ENCODE measurements at places on chromosomes 1 and 21. TPM values are rescaled to one million over a fixed set of nuclear protein-coding genes. Genes with fewer than 3 reads are reported as not detected.

GRCh38 chr1:61348025-61348665, 265.8 kb downstream of the NFIA start:
- no peak for DNase-seq

- peak; percentile 59 for DNase-seq
Observed at GRCh38 chr1:27858072-27858948, 14.0 kb upstream of the THEMIS2 start.

Gene SVBP
- 68.0 TPM for total RNA-seq

Gene SLC22A15
- 11.4 TPM for total RNA-seq

DNA sequence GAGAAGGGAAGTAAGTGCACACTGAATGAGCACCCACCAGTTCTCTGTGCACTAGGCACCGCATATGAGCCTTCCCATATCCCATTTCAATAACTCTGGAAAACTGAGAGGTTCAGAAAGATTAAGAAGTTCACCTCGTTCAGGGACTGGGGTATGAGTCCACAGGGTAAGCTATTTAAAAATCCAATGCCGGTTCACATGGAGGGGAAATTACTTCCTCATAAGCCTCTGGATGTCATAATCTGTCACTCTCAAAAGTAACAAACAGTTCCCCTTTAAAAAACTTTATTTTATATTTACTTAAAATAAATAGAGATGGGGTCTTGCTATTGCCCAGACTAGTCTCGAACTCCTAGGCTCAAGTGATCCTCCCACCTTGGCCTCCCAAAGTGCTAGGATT, 1.9 kb downstream of the OR2B11 start:
- DNase-seq = no peak

DNA sequence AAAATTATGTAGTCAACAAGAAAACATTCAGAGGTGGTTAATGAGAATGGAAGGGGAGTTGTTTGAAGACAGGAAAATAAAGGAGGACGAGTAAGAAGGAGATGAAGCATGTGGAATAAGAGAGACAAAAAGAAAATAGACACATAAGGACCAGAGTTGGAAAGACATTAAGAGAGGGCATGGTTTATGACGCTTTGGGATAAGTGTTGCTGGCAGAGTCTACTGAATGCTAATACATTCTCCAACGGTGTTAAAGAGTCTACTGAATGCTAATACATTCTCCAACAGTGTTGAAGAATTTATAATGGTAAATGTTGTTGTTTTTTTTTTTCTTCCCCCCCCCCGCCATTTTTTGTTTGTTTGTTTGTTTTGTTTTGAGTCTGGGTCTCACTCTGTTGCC, 13.1 kb downstream of the PRKAA2 start:
- DNase-seq = no peak

DNA sequence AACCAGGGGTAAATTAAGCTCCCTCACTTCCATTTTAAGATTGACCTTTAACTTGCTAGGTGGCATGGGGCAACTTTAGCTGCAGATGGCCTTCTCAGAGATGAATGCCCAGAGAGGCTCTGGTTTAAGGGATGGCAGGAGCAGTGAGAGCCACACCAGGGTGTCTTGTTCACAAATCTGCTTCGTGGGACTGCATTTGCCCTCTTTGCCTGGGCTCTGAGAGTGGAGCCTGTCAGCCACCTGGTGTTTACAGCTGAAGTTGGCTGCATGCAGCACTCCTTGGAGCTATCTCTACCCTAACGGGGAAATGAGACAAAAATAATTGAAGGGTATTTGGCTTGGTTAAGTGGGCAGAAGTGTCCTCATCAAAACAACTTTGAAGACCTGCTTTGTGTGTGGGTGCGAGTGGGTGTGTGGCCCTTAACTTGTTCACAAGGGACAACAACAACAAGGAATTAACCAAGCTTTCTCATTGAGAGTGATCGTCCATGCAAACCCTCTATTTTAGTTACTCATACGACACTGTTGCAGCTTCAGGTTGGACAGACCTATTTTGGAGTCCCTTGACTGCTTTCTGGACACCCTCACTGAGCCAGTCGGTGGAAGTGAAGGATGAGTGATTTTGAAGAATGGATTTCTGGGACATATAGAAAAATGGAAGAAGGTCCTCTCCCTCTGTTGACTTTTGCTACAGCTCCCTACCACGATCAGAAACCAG, 29.8 kb downstream of the PGM1 start:
- DNase-seq = no peak

- DNase-seq = no peak
Observed at GRCh38 chr21:17539743-17540341, 27.0 kb downstream of the CXADR start.

GRCh38 chr1:3161176-3161840, 92.3 kb downstream of the PRDM16 start:
- DNase-seq = peak; percentile 23

- DNase-seq = no peak
Observed at GRCh38 chr1:4371849-4372248, 282.6 kb upstream of the AJAP1 start.

DNA sequence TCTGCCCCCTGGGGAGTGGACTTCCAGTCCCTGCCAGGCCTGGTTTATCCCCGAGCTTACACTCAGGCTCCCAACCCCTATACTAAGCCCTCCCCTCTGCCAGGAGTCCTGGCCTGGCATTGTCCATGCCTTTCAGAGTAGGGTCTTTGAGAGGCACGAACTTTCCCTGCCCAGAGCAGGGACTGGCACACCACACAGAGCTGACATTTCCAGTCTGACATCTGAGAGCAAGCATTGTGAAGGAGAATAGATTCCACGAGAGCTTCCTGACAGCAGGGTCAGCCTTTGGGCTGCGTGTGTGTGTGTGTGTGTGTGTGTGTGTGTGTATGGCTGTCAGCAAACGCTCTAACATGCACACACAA, 59.5 kb upstream of the LAPTM5 start:
- no peak for DNase-seq

GRCh38 chr1:41861535-41862383, 57.0 kb downstream of the HIVEP3 start:
- DNase-seq = peak; percentile 33

Gene SPRR2F
- not detected for total RNA-seq

DNA sequence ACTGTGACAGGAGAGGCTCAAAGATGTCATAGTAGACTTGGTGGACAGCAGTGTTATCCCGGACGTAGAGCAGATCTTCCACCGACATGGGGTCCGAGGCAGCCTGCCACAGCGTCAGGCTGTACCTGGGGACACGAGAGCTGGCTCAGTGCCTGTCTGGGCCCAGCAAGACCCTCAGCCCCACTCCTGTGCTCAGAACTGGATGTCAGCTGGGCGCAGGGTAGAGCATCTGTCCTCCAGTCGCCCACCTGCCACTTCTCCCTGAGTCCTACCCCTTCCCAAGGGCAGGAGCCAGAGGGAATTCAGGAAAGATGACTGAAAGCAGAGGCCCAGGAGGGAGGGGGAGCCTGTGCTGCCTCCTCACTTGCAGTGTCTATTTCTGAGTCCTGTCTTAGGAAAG, 11.7 kb downstream of the FAM151A start:
- DNase-seq = no peak

Gene PRELP
- total RNA-seq = 0.16 TPM

DNA sequence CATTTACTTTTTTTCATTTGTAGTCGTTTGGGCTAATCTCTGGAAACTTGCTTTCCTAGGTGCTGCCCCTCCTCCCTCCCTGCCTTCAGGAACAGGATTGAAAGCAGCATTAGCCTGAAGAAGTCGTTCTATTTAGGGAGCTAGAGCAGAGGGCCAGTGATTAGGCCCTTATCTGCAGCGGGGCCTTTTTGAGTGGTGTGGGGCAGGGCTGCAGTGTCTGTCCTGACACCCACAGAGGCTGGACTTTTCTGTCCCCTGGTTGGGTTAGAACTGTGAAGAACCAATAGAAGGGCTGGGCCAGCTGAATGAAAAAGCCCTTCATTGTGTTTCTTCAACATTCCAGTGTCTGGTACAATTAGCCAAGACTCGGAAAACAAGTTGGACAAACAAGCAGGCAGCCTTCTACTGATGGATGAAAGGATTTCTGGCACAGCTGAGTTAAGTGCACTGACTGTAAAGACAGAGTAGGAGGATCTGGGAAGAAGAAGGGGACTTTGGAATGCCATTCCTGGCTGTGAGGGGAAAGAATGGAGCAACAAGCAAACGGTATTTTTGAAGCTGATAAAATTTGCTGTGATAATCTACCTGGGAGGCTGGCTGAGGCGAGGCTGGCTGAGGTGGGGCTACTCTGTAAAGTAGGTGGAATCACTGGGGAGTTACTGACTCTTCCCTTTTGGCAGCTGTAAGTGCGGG, 9.7 kb downstream of the MACF1 start:
- DNase-seq = peak; percentile 50

Gene AGT
- total RNA-seq = 9.8 TPM

DNA sequence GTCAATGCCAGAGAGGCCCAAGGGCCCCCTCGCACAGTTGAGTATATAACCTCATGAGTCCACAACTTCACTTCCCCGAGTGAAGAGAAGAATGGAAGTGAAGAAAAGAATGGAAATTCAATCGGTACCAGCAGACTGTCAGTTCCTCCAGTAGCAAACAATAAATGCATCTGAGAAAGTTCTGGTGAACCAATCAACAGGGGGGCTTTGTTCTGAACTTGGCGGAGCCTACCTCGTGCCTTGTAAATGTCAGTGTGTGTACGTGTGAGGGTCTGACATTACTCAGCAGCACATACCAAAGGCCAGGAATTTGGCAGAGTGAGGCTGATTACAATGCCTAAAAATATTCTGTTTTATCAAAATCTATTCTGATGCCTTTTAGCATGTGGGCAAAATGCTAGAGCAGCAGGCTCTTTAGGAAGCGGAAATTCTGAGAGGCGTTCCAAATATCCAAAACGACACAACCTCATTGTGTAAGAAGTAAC, 238.5 kb downstream of the LTN1 start:
- DNase-seq = no peak

DNA sequence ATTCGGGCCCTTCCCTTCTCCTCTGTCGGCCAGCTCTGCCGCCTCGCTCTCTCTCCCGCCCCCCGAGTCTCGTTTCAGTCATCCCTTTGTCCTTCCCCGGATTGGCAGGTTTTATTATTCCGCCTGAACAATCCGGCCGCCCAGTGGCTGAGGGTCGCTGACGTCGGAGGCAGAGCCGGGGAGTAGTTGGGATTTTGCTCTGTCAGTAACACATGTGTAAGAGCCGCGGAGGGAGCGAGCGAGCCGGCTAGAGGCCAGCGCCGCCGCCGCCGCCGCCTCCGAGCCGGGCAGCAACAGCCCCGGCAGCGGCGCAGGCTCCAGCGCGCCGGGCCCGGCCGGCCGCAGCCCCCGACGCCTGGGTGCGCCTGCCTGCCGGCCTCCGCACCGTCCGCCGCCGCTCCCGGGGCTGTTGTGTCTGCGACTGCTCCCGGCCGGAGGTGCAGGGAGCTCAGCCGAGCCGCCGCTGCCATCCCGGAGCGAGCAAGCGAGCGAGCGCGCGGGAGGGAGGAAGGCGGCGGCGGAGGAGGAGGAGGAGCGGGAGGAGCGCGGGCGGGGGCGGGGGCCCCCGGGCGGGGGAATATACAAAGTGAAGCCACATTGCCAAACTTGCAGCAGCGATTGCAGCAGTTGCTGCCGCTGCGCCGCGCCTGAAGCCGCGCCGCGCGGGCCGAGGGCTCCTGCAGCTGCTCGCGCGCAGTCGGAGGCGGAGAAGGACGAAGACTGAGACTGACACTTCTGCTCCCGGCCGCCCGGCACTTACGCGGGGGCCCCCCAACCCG, at the start of gene LMO4:
Gene LMO4 (plus strand): TSS at position 609 of the 779 bp plus-strand sequence. CDS start 3,136 bp downstream, outside the sequence.
- DNase-seq = peak; percentile 96

Gene MAP3K7CL
- total RNA-seq = 1.6 TPM

DNA sequence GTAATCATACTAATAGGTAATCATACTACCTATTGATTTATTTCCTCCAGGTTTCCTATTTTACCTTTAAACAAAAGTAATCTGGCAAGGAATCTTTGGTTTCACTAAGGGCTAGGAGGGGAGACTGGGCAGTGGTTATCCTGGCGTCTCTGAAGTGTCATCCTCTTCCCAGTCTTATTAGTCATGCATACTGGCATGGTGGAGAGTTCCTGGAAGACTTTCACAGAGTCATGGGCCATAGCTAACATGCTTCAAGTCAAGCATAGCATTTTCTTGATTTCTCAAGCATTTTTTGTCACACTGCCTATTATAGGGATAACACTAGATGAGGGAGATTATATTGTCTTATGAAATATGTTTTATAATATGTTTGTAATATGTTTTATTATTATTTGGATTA, 64.0 kb upstream of the ASB17 start:
- DNase-seq = no peak

DNA sequence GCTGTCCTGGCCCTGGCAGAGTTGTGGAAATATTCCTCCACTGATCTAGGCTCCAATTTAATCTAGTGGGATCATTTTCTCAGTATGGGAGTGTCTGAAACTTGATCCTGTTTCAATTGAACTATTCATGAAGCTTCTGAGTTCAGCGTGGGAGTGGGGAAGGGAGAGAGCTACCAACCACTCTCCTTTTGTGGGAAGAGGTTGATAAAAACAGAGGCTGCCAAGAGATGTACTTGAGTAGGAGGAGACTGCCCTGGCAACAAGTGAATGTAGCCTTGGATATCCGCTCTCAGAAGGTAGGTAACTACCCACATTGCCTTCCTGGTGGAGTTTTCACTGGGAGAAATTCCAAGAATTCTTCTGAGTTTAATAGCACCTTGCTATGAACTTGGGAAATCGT, at the start of gene CTXND2:
Gene CTXND2 (plus strand): TSS at position 119 of the 400 bp plus-strand sequence. CDS start 25,179 bp downstream, outside the sequence.
- no peak for DNase-seq

DNA sequence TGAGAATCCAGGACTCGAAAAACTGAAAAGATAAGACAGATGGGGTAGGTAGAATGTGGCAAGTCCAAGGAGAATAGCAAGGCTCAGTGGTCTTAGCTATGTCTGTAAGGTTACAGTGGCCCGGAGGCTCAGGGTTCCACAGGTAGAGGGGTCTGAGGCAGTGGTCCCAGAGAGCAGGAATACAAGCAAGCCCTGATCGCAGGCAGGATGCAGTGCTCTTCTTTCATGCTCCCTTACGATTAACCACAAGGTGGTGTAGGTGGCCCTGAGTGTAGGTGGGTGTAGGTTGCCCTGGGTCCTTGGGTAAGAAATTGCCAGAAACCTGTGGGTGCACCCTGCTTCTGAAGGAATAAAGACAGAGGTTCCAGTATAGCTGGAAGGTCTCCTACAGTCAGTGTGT, 99.1 kb upstream of the RAB3GAP2 start:
- DNase-seq = no peak

Gene SHC1
- 10.0 TPM for total RNA-seq

Gene FMO4
- total RNA-seq = 1.9 TPM

DNA sequence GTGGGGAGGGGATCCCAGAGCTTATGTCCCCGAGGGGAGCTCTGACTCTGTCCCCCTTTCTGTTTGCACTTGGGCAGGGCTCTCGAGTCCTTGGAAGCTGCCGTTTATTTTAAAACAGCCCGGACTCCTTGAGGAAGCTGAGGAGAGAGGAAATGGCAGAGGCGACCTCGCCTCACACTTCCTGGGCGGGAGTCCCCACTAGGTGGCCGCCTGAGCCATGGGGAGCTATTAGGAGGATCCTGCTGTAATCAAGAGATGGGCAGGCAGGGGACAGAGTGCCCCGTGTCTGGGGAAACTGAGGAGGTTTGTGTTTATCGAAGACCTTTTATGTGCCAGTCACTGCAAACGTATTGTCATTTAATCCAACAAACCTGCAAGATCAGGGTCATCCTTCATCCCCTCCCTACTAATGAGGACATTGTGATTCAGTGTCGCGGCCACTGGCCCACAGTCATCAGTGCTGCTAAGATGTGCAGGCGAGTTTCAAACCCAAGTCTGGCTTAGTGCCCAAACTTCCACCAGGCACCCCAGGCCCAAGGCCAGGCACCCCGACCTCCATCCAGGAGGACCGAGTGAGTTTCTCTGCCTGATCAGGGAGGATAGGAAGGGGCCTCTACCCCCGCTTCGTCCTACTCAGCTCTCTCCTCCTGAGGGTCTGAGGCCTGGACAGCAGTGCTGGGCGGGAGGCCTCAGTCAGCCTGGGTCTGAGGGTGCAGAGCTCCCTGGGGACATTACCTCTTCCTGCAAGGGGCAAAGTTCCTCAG, 316.9 kb upstream of the VAMP3 start:
- DNase-seq = no peak

- no peak for DNase-seq
Observed at GRCh38 chr1:50604580-50604979, 181.3 kb upstream of the DMRTA2 start.
